Hindlimb muscle (tissue), 1 donor: ENCODE measurements at places on chromosomes 12 and 14.
A peak's percentile ranks its signal among the peaks of the same experiment; 100 is the strongest.

DNA sequence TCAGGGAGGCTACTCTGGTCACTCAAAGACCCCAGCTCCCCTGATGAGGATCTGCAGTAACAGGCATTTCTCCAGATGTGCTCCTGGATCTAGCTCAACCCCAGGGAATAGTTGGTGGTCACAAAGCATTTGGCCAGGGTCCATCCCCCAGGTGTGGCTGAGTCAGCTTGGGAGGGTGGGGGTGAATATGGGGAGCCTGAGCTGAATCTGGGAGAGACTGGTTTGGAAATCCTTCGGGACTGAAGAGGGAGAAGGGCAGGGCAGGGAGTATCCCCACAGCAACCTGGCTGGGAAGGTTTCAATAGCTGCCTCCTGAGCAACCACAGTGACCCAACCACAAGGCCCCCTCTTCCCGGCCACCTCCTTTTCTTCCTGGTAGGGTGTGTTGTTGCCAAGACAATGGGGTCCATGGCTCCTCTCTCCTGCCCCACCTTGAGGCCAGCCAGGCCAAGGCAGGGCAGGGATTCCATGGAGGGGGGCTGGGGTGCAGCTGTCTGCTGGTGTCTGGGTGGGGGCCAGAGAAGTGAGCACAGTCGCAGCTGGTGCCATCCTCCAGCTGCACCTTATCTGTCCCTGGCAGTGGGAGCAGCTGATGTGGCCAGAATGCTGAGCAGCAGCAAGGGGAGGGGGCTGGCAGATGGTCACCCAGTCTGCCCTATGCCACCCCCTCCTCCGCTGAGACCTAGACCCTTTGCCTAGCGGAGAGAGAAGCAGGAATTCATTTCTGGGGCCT is 5.5 kb downstream of the ASIC1 start:
- DNase-seq = no peak

DNA sequence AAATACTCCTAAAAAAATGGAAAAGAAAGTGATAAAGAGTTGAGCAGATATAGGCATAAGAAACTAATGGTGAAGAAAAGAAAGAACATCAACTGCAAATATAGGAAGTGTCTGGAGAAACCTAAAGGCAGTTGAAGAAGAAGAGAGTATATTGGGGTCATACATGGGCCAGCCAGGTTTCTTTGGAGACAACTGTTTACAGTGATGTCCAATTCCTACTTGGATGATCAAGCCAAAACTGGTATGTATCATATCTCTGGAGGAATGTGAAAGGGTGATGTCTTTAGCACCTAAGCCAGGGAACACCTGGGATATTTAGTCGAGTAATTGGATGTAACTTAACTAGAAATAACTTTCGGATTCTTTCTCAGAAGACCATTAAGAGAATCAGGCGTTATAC is 129.3 kb upstream of the FLRT2 start:
- peak; percentile 54 for DNase-seq

DNA sequence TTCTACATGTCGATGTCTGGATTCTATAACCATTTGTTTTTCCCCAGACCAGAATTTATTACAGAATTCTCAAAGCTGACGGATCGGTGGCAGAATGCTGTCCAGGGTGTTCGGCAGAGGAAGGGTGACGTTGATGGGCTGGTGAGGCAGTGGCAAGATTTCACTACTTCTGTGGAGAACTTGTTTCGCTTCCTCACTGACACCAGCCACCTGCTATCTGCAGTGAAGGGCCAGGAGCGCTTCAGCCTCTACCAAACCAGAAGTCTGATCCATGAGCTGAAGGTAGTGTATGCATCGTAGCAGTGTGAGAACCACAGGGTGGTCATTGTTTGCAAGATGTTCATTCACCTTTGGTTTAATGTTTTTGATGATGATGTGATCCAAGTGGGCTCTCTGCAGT is 124.0 kb downstream of the ESR2 start:
- DNase-seq = no peak

DNA sequence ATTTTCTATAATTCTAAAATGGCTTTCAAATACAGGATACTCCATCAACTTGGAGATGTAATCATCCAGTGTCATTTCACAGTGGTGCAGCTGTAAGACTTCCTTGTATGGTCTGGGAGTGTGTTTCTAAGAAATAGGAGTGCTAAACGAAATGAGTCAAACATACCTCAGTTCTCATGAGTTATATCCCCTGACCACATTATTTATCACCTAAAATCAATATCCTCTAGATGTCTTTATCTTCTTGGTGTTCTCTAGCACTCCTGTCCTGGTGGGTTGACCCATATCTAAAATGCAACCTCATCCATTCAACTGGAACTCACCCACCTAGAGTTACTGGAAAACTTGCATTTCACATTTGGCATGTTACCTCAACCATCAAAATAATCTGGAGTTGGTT is 33.2 kb downstream of the TMEM30B start:
- DNase-seq = no peak

DNA sequence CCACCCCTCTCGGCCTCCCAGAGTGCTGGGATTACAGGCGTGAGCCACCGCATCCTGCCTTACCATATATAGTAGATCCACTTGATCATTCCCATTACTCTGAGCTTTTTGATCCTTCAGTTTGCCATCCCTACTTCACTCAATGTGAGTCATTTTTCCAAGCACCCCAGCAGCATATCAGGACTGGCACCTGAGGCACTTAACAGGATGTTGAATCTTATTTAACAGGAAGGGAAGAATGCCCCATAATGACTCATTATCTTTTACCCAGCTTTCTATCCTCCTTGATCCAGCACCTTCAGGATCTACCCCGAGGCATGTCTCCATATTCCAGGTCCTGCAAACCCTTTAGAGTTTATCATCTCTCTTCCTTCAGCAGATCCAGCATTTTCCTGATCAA is 84.9 kb upstream of the CMKLR1 start:
- no peak for DNase-seq

- DNase-seq = no peak
Measured at GRCh38 chr12:112161711-112162110, 36.4 kb downstream of the TRAFD1 start.
